Glomerular endothelial cell (primary cell): ENCODE measurements at places on chromosomes 4 and X. TPM values are rescaled to one million over a fixed set of nuclear protein-coding genes. Genes with fewer than 3 reads are reported as not detected.

The CYSLTR1 gene
- total RNA-seq = 0.19 and 0.64 TPM in 2 replicates

The TXK gene
- total RNA-seq = 0.18 and 0.87 TPM in 2 replicates

- no peak for DNase-seq
Measured at GRCh38 chrX:4450177-4450576, 736.7 kb upstream of the PRKX start.

- no peak for DNase-seq
Measured at GRCh38 chr4:153294631-153295030, 49.9 kb upstream of the MND1 start.
